ENCODE measurements at places on chromosomes 12 and 14. TPM values are rescaled to one million over a fixed set of nuclear protein-coding genes. Genes with fewer than 3 reads are reported as not detected.
A peak's percentile ranks its signal among the peaks of the same experiment; 100 is the strongest.

- no peak for DNase-seq
Measured at GRCh38 chr12:65408441-65408840, 130.0 kb downstream of the MSRB3 start.

DNA sequence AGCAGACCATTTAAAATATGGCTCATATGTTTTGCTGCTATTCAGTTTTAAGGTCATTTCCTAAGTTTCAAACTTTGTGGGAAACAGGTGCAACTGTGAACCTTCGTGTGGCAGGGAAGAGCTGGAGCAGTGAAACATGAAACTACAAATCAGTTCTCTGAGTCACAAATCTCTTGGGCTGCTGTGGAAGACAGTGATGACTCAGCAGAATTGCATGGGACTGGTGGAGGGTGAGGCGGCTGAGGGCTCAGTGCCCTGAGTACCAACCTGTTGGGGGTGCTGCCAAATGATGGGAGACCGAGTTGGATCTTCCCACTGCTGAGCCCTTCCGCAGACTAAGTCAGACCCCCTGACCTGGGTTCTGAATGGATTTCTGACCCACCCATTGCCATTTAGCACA lies 8.4 kb upstream of the CALM1 start:
- no peak for DNase-seq

GRCh38 chr12:93894391-93895088 lies 217.4 kb downstream of the CRADD start:
- peak; percentile 76 for DNase-seq

- DNase-seq = no peak
Measured at GRCh38 chr12:131818821-131819585, 9.2 kb upstream of the MMP17 start.

- DNase-seq = no peak
Measured at GRCh38 chr14:91290986-91291385, 46.5 kb upstream of the GPR68 start.

DNA sequence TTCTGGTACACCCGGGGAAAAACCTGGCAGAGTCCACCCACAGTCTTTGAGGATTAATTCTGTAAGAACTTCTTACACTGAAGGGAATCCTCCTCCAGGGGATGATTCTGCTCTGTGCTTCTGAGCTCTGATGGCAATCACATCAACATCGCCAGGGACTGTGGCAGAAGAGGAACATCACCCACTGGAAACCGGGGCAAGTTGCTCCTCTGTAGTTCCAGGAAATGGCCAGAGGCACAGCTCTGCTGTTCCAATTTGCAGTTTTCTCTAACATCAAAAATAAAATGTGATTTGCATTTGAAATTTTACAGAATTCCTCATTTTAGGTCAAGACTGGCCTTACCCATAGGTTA lies 207.6 kb downstream of the DAD1 start:
- no peak for DNase-seq

- DNase-seq = no peak
Measured at GRCh38 chr14:89025561-89026236, 201.2 kb downstream of the TTC8 start.

DNA sequence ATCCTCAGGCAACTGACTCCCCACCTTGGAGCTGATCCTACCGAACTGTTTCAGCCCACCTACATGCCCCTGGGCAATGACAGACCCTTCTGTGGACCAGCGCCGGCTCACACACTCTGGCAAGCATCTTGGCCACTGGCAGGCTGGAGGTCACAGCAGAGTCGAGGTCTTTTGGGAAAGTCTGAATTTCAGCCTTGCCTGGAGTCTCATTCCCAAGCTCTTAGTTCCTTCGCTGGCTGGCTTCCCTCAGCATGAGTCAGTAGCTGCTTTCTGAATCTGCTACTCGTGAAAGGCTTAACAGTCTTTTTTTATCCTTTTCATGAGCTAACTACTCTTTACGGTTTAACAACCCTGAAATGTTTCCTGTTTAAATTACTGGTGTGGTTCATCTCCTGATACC lies 44.5 kb downstream of the ASCL4 start:
- peak; percentile 50 for DNase-seq

DNA sequence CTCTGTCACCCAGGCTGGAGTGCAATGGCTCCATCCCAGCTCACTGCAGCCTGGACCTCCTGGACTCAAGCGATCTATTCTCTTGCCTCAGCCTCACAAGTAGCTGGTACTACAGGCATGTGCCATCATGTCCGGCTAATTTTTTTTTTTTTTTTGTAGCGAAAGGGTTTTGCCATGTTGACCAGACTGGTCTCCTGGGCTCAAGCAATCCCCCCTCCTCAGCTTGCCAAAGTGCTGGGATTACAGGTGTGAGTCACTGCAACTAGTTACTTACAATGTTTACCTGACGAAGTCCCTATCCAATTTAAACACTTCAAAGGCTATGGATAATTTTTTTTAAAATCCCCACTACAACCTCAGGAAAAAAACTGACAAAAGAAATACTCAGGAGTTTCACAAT lies 1.8 kb downstream of the KRR1 start:
- DNase-seq = no peak

GRCh38 chr14:49218436-49219092 lies 367.6 kb downstream of the RPS29 start:
- DNase-seq = no peak

GRCh38 chr12:8675591-8676036 lies 13.0 kb upstream of the MFAP5 start:
- no peak for DNase-seq

GRCh38 chr12:102300824-102301461 lies 103.3 kb upstream of the PMCH start:
- DNase-seq = no peak

GRCh38 chr12:38102197-38102596 lies 214.4 kb upstream of the ALG10B start:
- no peak for DNase-seq

GRCh38 chr12:93200291-93200917 lies 177.3 kb upstream of the NUDT4 start:
- DNase-seq = no peak

GRCh38 chr12:12486661-12487240 lies 75.9 kb downstream of the DUSP16 start:
- DNase-seq = no peak

DNA sequence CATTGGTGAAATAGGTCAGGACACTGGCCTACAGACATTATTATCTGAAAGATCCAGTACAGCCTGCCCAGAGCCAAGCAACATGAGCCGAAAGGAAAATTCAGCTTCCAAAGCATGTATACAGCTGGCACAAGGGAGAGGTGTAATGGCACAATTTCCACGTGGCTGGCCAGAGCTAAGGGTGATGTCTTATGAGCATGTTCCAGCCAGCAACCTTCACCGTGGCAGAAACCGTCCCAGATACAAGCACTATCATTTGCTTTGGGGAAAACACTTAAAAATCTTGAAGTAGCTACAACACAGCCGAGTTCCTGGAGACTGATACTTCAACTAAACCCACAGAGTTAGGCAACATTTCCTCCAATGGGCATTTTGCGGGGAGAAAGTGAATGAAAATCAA lies 44.5 kb downstream of the CORO1C start:
- DNase-seq = no peak

- DNase-seq = no peak
Measured at GRCh38 chr12:84643993-84644392, 268.6 kb downstream of the SLC6A15 start.

GRCh38 chr14:20802341-20803084 lies at the start of gene RNASE1:
Gene RNASE1 (minus strand): TSS chr14:20802844. CDS start chr14:20802068, 776 bp downstream.
- DNase-seq = no peak

DNA sequence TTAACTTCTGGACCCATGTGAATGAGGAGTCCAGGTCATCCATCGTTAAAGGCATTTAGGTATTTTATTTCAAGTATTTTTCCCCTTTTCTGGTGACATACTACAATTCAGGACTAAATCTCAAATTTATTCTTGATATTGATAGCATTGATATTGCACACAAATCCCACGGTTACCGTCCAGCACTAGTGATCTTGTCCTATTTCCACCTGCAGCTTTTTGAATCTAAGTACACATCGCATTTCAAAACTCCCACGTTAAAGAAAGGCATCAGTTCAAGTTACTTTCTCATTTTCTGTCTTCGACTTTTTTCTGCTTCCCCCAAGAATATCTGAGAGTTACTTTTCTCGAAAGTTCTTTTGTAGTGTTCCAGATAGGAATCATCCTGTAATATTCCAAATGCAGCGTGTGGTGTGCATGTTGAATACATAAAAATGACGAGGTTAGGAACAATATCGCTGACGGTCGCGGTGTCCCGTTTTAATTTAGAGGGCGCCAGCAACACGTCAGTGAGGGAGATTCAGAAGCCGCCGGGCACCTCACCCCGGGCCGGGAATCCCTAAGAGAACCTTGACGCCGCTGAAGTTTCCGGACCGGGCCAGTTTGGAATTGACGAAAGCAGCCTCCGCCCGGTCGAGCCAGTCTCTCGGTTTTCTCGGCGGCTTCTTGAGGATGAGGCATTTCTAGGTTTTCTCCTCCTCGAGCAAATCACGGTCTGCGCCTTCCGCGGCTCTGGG lies 569 bp upstream of the RGS6 start:
- peak; percentile 26 for DNase-seq

GRCh38 chr14:104973135-104973384 lies 5.1 kb downstream of the AHNAK2 start:
- peak; percentile 63 for DNase-seq

GRCh38 chr14:36279306-36280190 lies 40.9 kb downstream of the MBIP start:
- DNase-seq = no peak

DNA sequence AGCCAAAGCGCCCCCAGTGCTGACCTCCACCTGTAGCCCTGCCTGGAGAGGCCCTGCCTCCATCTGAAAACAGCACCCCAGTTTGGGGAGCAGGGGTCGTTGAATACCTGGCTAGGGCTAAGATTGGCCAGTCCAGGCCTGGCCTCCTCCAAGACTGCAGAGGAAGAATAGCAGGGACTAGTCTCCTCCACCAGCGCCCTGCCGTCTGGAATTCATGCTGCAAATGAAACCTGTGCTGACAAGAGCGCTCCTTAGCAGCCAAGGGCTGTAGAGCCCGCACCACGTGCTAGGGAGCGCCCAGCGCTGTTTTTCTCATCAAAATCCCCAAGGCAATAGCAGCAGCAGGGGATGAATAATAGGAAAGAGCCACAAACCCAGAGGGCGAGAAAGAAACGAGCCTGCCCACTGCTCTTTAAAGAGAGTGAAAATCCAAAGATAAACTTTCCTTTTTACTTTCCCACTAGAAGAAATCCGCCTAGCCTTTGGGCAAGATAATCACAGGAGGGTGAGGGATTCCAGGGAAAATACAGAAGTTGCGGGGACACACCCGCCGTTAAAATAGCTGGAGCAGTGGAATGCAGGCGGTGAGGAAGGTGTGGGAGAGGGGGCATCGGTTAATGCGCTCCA lies 3.3 kb downstream of the COL2A1 start:
- DNase-seq = no peak

GRCh38 chr14:21163871-21164291 lies 8.0 kb upstream of the OR5AU1 start:
- DNase-seq = no peak

DNA sequence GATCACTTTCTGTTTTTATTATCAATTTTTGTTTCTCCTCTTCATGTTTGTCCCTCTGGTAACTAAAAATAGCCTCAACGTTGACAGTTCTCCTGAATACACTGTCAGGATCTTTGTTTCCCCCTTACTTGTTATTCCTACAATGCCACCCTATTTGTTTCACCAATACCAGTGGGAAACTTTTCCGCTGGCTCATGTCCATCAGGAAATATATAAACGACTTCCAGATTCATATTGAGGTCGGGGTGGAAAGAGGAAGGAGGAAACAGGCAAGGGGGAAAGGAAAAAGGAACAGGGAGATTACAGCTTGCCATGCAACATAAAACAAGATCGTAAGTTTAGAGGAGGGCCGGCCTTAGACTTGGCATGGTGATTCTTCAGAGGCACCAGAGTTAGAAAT lies 61.7 kb downstream of the BTBD7 start:
- no peak for DNase-seq

DNA sequence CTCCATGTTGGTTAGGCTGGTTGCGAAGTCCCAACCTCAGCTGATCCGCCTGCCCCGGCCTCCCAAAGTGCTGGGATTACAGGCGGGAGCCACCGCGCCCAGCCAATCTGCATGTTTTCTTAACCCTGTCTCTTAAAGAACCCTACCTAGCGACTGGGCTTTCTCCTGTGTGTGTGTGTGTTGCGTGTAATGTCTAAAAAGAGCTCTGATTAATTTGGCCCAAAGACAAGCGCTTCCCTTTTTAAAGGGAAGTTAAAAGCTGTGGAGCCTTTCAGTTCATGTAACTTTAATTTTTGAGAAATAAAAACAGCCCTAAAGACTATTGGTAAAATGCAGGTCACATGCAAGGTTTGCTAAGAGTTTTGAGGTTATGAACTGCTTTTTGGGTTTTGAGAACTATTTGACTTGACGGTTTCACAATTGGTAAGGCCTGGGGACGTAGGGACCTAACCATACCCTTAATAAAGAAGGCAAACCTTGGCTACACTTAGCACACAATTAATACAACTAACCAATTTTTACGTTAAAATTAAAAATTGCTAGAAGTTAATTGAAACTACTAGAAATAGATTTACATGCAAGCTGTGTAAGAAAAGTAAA lies 103.2 kb downstream of the KCNMB4 start:
- DNase-seq = no peak

DNA sequence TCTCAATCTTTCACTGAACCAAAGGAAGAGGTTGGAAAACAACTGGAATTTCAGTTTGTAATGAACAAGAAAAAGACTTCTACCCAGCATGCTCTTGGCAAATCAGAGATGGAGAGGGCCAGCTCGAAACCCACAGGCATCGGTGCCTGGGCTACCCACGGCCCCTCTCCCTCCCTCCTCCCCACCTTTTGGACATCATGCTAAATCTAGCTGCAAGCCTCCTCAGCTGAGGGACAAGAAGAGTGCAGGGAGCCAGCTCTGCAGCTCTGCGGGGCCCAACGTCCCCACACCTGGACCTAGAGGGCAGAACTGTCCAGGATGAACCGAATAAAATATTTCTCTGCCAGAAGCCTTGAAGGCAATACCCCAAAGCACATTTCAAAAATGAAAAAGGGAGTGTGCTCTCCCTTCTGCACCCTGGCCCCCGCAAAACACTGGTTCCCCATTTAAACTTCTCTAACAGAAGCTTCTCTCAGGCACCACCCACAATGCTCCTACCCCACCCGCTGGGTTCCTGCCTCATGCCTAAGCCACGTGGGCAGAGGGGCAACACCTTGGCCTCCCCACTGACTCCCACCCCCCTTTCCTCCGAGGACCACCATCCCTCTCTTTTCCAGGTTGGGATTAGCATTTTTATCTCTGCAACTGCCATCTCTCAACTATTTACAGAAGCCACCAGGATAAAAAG lies 8.2 kb downstream of the CAMKK2 start:
- DNase-seq = no peak

TMPRSS12 gene
- total RNA-seq = not detected

NUAK1 gene
- total RNA-seq = 165 TPM

GARIN6 gene
- not detected for total RNA-seq

ACSM4 gene
- not detected for total RNA-seq

OR4N5 gene
- total RNA-seq = not detected

PTHLH gene
- 6.2 TPM for total RNA-seq

KRT82 gene
- 0.16 TPM for total RNA-seq

KRT72 gene
- not detected for total RNA-seq

KRT4 gene
- not detected for total RNA-seq

NRIP2 gene
- total RNA-seq = 9.5 TPM

IRAK3 gene
- 8.0 TPM for total RNA-seq

DYNLL1 gene
- 687 TPM for total RNA-seq

TAS2R8 gene
- total RNA-seq = 2.0 TPM

RND1 gene
- total RNA-seq = 59.0 TPM

PTPN21 gene
- 19.9 TPM for total RNA-seq

PRKCH gene
- 12.9 TPM for total RNA-seq

KRT77 gene
- total RNA-seq = not detected

KLRC1 gene
- total RNA-seq = 1.8 TPM

B4GALNT1 gene
- total RNA-seq = 99.7 TPM

GALNT16 gene
- total RNA-seq = 68.4 TPM

LRP1-AS gene
- total RNA-seq = not detected

PRPH gene
- total RNA-seq = 0.41 TPM

Data from dorsolateral prefrontal cortex (tissue), 122 donors.